ENCODE measurements at places on chromosomes 12 and 14.

DNA sequence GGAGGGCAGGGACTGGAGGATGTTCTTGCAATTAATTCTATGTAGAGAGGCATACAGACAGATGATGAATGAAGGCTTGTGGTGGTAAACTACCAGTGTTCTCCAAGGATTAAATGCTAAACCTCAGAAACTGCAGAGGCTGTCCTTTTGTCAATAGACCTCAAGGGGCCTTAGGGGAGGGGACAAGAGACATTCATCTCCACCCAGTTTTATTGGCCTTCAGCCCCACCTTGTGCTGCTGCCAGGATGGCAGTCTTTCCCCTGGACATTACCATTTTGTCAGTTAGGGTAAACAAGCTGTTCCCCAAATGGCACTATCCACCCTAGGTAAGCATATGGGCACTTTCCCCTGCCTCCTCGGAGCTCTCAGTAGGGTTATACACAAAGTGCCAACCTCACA, 4.9 kb upstream of the SMAGP start:
- DNase-seq: no peak

DNA sequence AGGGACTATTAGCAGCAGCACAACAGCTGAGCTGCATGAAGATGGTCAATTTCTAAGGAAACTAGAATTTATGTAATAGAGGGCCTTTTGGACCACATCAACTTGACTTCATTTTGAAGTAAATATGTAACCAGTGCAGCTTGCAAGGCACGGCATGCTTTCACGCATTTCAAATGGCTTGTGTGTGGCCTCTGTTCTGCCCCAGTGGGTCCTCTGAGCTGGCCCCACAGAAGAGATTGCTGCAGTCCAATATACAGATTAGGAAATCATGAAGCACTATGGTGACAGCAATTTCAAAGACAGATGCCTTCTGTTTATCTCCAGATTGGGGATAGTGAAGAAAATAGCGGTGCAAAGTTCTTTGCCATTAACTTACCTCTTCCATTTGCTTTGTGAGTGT, 101.4 kb downstream of the PDZRN4 start:
- no peak for DNase-seq

- no peak for DNase-seq
Observed at GRCh38 chr12:53057816-53058500, 8.1 kb downstream of the TNS2 start.

- no peak for DNase-seq
Observed at GRCh38 chr14:100788517-100788916, 37.4 kb upstream of the MEG3 start.

DNA sequence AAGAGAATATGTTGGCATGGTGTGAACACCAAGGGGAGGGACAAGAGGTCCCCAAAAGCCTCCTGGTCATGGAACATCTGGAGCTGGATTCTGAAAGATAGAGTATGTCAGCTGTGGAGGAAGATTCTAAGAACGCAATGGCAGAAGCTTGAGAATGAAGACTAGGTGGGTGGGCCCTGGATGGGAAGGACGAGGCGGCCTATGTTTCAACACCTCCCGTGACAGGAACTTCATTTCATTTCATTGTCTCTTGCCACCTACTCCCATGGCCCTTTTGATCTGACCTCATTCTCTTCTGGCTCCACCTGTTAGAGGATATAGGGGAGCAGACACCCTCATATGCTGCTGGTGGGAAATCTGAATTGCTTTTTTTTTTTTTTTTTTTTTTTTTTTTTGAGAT, 3.3 kb downstream of the UNG start:
- DNase-seq: no peak

DNA sequence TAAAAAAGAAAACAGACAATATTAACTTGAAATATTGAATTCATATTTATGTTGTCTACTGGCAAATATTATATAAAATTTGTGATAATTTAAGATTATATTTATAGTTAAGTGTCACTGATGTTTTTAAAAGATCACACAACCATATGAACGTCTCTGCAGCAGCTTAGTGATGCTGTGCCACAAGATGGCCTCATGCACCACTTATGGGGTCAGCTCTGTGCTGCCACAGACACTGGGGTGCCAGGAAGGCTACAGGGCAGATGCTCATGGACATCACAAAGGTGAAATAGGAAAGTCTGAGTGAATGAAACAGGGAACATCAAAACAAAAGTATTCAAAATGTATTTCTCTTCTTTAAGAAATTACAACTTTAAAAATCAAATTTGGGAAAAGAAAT, 13.1 kb downstream of the ATXN3 start:
- peak; percentile 55 for DNase-seq

DNA sequence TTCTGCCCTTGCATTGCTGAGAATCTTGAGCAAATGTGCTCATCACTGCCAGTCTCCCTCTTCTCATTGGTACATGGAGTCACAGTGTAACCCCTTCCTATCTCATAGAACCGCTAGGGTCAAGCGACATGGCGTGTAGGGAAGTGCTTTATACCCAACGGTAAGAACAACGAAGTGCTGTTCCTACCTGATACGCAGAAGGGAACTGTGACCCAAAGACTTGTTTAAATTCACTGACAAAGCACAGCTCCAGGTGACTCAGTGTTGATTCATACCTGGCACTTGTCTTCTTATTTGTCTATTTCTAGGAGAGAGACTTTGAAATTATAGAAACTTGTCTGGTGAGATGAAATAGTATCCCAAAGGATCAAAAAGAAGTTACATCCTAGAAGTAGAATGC, 53.7 kb downstream of the FBXL14 start:
- no peak for DNase-seq

GRCh38 chr12:26122681-26123481, 2.0 kb downstream of the BHLHE41 start:
- no peak for DNase-seq

GRCh38 chr12:103924761-103925641, 5.2 kb upstream of the HSP90B1 start:
- no peak for DNase-seq

GRCh38 chr12:5170844-5171243, 127.2 kb downstream of the KCNA5 start:
- DNase-seq: no peak

- DNase-seq: no peak
Observed at GRCh38 chr12:92008345-92008744, 137.3 kb downstream of the BTG1 start.

Measured in hematopoietic multipotent progenitor cell treated with erythropoietin and hydrocortisone succinate and interleukin-3 and kit ligand, for 17 days (in vitro differentiated cells).